Cardiac muscle cell (in vitro differentiated cells and primary cell): ENCODE measurements at places on chromosomes 7 and 10. TPM values are rescaled to one million over a fixed set of nuclear protein-coding genes. Genes with fewer than 3 reads are reported as not detected.

HBP1 gene
- 55.1 and 56.0 TPM in 2 replicates for total RNA-seq

SEMA4G gene
- 8.1 and 18.1 TPM in 2 replicates for total RNA-seq

MGMT gene
- 19.1 and 28.0 TPM in 2 replicates for total RNA-seq

PIP gene
- total RNA-seq, result not detected in 2 replicates

VAX1 gene
- not detected in 2 replicates for total RNA-seq

SLC16A12 gene
- total RNA-seq, result 7.0 and 8.1 TPM in 2 replicates

KEL gene
- 6.3 and 9.3 TPM in 2 replicates for total RNA-seq

MEOX2 gene
- 0.25 TPM in 1 of 2 replicates, not detected in the other for total RNA-seq

GRCh38 chr10:9140373-9140772 is 1085.9 kb downstream of the GATA3 start:
- H3K27ac ChIP-seq, result no peak overlapping the region
- no peak overlapping the region for H3K4me3 ChIP-seq
- DNase-seq, result peak; percentile 15
- no peaks in the 10 kb centered on the region for H3K36me3 ChIP-seq
- no peaks in the 10 kb centered on the region for H3K27me3 ChIP-seq

DNA sequence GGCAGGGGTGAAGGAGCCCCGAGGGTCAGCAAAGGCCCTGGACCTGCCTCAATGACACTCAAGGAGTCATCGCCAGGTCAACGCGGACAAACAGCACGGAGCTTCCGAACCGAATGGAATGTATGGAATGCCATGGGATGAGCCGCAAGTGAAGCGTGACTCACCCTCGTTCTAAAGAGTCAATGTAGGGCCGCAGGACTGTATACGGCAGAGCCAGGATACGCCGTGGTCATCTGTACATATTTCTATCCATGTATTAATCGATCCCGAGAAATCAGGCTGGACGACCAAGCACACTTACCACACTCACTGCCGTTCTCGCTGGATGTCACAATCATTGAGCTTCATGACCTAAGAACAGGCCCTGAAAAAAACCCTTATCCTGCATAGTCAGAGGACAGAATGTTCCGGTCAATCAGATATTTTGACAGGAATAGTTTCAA is 4.3 kb downstream of the SNX8 start:
- H3K27ac ChIP-seq, result no peak overlapping the region
- no peaks in the 10 kb centered on the region for H3K36me3 ChIP-seq
- no peaks in the 10 kb centered on the region for H3K27me3 ChIP-seq

DNA sequence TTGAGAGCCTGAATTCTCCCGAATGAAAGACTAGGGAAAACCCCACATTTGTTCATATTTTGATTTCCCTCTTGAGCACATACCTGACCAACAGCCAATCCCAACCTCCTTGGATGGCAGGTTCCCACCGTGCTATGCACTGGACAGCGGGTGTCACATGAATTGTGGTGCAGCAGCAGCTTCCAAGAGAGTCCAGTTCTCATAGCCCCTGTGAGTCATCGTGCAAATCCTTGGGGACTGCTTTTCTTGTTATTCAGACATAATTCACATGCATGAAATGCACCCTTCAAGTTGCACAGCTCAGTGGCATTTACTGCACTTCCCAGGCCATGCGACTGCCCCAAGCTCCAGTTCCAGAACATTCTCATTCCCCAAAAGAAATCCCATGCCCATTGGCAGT is 67.8 kb upstream of the PPP2R2D start:
- H3K36me3 ChIP-seq, result no peaks in the 10 kb centered on the region
- H3K27me3 ChIP-seq, result no peaks in the 10 kb centered on the region
- H3K4me3 ChIP-seq, result no peak overlapping the region
- no peak for DNase-seq

DNA sequence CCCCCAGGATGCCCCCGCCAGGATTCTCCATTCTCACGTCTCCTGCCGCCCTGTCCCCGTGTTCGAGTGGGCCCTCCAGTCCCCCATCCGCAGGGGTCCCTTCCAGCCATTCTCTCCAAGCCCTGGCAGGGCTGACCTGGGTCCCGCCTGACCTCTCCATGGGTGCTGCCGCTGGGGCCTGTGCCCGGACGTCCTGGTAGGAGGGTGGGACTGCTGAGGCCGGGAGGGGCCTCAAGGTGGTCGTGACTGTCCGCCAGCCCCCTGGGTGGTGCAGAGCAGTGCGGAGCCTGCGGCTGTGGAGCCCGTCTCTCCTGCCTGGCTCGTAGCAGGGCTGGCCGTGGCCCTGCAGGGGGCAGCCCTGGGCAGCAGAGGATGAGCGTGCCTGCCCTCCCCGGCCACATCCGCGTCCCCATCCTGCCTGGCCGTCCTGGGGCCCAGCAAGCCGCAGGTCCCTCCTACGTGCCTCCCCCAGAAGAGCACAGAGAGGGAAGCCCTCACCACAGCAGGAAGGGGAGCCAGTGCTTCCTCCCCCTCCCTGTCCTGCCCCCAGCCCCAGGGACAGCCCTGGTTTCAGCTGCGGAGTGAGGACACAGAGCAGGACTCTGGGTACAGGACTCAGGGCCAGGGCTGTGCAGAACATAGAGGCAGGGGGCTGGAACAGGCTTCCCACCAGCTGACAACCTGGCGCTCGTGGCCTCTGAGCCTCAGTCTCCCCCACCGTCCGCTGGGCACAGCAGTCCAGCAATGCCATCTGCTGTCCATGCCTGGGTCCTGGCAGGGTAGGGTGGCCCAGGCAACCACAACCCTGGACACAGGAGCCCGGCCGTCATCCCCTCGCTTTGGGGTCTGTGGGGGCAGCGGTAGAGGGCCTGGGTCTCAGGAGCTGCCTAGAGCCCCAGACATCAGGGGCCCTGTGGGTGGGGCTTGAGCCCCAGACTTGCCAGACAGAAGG is 1.5 kb upstream of the GRIFIN start:
- peak; percentile 69 for DNase-seq
- no peaks in the 10 kb centered on the region for H3K27me3 ChIP-seq

- peaks cover 30% of the 10 kb centered on the region for H3K4me1 ChIP-seq
- H3K27ac ChIP-seq, result peak overlapping the region; percentile 75
- no peak overlapping the region for H3K4me3 ChIP-seq
- no peak for DNase-seq
These were observed 57.4 kb upstream of the SVIL start for GRCh38 chr10:29692121-29692539.

DNA sequence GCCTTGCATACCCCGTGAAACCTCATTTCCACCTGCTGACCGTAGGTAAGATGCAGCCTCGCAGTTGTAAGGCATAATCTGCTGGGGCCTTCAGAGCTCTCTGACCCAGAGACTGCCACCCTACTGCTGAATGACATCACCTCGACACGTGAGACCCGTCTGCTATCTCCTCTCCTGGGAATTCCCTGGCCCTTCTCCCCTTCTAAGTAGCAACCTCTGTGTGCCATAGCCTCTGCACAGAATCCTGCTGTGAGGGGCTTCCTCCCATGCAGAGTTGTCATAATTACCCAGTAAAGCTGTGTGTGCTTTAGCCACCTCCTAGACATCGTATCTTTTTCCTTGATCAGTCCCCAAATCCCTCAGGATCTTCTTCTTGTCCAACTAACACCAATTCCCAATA is 106.7 kb downstream of the CACNB2 start:
- H3K4me1 ChIP-seq, result peaks cover 2% of the 10 kb centered on the region
- no peak for DNase-seq
- H3K4me3 ChIP-seq, result no peak overlapping the region
- H3K27ac ChIP-seq, result no peak overlapping the region

DNA sequence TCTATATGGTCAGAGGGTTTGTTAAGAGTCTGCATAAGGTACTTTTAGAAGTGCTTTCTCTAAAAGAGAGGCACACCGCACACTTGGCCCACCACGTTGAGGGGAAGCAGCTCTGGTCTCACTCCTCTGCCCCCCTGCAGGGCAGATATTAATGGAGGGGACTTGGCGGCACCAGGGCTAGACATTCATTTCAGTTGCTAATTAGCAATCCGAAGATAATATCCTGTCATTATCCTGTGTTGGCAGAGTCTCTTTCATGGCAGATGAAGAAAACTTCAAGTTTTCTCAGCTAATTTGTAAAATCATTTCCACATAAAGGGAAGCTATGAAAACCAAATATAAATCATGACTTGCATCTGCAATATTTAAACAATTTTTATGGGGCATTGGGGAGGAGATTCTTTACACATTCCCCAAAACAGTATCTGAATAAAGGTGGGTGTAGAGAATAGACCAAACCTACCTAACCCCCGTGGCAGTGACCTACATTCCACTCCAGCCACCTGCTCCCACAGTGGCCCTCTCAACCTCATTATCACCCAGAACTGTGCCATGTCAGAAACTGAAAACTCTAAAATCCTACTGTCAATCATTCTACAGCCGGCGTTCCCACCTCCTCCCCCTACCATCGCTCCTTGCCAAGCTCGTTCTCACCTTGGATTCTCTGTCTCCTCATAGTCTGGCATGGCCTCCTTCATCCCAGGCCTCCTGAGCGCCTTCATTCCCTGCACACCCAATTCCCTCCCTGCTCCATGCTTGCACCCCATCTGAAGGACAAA is 54.1 kb upstream of the STK17A start:
- H3K27me3 ChIP-seq, result no peaks in the 10 kb centered on the region
- no peak overlapping the region for H3K4me3 ChIP-seq
- H3K36me3 ChIP-seq, result no peaks in the 10 kb centered on the region
- no peak overlapping the region for H3K27ac ChIP-seq
- peaks cover 4% of the 10 kb centered on the region for H3K4me1 ChIP-seq

DNA sequence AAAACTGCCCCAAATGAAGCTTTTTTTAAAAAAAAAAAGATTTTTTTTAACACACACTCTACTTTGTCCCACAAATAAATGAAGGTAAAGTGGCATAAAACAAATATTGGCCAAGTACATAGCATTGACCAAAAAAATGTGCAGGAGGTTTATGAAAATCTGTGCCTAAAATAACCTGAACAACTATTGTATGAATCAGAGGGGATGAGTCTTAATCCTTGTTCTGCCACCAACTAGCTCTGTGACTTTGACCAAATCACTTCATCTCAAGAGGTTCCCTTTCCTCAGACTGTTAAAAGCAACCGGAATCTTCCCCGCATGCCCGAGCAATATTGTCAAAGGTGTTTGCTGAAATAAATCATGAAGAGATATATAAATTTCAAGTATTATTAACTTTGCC is 150.4 kb upstream of the NEBL start:
- H3K4me3 ChIP-seq, result no peak overlapping the region
- no peak for DNase-seq
- no peaks in the 10 kb centered on the region for H3K36me3 ChIP-seq
- no peaks in the 10 kb centered on the region for H3K27me3 ChIP-seq

- no peak overlapping the region for H3K4me3 ChIP-seq
- no peaks in the 10 kb centered on the region for H3K27me3 ChIP-seq
- no peak for DNase-seq
These were observed 52.8 kb downstream of the HHEX start for GRCh38 chr10:92742331-92743228.

DNA sequence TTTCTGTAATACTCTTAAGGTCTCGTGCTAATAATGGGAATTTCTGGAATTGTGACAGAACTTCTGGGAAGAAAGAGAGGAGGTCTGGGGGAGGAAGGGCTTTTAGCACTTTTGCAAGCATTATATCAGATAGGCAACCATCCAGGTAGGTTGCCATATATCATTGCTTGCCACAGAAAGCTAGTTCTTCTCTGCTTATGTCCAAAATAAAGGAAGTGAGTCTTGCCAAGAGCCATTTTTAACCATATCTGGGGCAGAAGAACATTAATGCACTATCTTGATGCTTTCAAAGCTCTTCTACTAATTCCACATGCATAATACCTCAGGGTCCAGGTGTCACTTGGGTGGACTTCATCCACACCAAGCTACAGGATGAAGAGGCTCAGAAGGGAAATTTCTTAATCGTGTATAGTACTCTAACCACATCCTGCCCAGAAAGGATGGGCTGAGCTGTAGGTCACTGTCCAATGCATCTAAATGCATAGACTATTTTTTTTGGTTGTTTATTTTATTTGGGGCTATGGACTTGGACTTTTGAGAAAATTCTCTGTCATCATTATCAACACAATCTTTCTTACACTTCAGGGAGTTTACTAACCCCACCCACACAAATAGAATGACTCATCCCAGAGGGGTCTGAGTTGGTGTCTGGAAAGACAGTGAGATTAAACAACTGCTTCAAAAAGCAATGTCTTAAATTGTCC is 68.9 kb upstream of the ADO start:
- no peaks in the 10 kb centered on the region for H3K27me3 ChIP-seq
- no peak for DNase-seq
- no peak overlapping the region for H3K27ac ChIP-seq
- no peaks in the 10 kb centered on the region for H3K36me3 ChIP-seq
- H3K4me1 ChIP-seq, result no peaks in the 10 kb centered on the region

GRCh38 chr10:61166065-61166464 is 222.1 kb upstream of the RHOBTB1 start:
- H3K4me1 ChIP-seq, result no peaks in the 10 kb centered on the region
- DNase-seq, result no peak
- H3K4me3 ChIP-seq, result no peak overlapping the region
- H3K27ac ChIP-seq, result no peak overlapping the region

DNA sequence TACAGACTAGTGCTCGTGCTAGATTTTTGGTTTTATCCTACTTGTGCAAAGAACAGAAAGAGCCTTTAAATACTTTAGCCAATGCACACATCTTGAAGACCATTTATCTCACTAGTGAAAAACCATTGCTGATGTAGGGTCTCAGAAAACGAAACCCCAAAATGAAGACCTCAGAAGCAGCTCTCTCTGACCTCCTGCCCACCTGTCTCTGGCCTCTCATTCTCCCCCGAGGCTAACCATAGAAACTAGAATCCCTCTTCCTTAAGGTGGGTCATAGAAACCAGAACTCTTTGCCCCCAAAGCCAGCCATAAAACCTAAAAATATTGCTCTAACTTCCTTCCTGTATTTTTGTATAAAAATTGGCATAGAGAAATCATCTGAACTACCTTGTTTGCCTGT is 112.2 kb downstream of the KIF20B start:
- no peaks in the 10 kb centered on the region for H3K27me3 ChIP-seq
- peaks cover 7% of the 10 kb centered on the region for H3K4me1 ChIP-seq
- DNase-seq, result no peak
- H3K27ac ChIP-seq, result no peak overlapping the region
- no peak overlapping the region for H3K4me3 ChIP-seq

DNA sequence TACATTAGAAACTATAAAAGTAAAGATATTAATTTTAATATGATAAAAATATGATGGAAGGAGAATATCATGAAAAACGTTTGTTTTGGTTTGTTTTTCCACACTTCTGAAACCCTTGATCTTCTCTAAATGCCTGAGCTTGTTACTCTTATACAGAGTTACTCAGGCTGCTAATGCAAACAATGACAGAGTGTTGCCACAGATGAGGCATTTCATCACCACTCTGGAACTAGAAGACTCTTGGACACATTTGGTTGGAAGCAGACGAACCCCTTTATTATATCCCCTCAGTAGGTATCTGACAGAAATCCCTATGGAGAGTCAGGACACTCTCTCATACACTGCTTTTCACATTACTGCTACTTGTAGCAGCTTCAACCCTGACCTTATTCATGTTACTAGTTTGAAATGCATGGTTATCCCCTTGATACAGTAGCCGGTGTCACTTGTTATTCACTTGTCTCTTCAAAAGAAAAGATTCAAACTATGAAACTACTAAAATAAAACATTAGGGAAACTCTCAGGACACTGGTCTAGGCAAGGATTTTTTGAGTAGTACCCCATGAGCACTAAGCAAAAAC is 66.9 kb downstream of the SEMA3C start:
- DNase-seq, result no peak
- no peak overlapping the region for H3K27ac ChIP-seq
- H3K4me3 ChIP-seq, result no peak overlapping the region
- H3K36me3 ChIP-seq, result no peaks in the 10 kb centered on the region
- no peaks in the 10 kb centered on the region for H3K27me3 ChIP-seq
